ENCODE measurements at places on chromosomes 11 and 22. TPM values are rescaled to one million over a fixed set of nuclear protein-coding genes. Genes with fewer than 3 reads are reported as not detected.

TMEM86A gene
- polyA plus RNA-seq: 3.6 TPM

DNA sequence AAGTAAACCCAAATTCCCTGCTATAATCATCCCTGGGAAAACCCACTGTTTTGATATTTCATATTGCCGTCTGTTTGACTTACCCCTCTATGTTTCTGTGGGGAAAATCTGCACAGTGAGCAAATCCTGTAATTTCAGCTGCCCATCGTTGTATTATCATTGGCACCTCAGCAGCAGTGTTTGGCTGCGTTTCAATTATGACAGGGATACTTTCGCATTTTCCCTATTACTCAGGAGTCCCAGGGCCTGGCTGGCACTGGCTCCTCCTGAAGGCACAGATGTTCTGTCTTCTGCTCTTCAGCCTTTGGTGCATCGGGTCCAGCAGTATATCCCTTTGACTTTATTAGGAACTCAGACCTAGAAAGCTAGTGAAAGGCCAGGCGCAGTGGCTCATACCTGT lies 12.2 kb upstream of the MMP12 start:
- no peak for DNase-seq

DNA sequence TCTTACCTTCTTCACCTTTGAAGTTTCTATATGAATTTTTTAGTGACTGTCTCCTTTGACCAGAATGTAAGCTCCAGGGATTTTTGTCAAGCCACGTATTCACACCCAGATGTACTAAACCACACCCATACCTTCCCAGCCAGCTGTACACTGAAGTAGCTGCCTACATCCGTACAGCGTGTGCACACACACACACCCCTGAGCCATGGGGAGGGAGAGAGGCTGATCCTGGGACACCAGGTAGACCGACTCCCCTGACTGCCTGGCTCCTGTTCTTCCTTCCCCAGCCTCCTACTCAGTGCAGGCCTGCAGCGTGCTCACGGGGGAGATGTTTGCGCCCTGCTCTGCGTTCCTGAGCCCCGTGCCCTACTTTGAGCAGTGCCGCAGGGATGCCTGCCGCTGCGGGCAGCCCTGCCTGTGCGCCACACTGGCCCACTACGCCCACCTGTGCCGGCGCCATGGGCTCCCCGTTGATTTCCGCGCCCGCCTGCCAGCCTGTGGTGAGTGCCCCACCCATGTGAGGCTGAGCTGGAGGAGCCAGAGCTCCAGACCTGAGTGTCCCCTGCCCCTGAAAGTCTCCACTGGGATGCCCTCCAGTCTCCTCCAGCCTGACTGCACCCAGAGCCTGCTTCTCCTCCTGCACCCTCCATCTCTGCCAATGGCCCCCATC lies 25.9 kb downstream of the OTOG start:
- no peak for DNase-seq

SPTBN2 gene
- 13.8 TPM for polyA plus RNA-seq

- no peak for DNase-seq
Observed at GRCh38 chr11:126403658-126404057, 48.2 kb downstream of the ST3GAL4 start.

DNA sequence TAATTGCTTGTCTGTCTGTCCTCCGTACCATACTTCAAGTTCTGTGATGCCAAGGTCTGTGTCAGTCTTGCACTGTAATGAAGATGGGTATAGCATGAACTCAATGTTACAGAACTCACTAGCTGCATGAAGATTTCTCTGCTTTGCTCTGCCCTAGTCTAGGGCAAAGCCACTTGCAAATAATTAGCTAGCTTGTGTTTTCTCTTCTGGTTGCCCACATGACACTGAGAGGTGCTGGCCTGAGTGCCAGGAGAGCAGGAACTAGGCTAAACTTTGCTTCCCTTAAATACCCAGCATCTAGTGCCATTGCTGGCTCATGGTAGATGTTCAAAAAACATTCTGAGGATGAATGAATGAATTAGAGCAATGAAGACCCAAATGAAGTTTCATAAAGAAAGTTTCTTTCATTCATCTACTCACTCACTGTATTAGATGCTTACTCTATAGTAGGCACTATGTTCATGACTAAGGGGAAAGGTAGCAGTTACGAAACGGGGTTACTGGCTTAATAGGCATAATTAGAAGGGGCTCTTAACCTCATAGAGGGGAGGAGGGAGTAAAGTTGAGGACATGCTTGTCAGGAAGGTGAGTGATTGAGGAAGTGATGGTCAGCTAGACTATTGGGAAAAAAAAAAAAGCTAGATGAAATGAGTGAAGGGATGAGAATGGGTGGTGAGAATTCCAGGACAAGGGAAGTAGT lies 4.4 kb upstream of the ENDOD1 start:
- DNase-seq: no peak

DNA sequence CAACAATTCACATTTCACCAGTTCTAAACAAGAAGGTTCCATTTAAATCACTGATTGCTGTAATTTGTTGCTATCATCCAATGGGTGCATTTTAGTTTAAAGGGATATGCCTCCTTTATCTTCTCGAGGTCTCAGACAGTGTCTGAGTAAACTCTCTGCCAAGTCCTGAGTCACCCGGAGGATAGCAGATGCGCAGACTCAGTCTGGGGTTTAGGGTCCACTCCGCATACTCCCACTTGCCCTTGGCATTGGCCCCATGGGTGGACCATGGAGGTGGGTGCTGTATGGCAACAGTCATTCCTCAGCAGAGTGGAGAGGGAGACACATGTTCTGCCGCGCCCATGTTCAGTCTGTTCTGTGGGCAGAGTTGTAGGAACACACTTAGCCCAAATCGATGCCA lies 65.4 kb upstream of the CRTAM start:
- DNase-seq: no peak

GRCh38 chr22:48513929-48514328 lies 1313.7 kb downstream of the BRD1 start:
- no peak for DNase-seq

ST14 gene
- polyA plus RNA-seq: 0.27 TPM

DNA sequence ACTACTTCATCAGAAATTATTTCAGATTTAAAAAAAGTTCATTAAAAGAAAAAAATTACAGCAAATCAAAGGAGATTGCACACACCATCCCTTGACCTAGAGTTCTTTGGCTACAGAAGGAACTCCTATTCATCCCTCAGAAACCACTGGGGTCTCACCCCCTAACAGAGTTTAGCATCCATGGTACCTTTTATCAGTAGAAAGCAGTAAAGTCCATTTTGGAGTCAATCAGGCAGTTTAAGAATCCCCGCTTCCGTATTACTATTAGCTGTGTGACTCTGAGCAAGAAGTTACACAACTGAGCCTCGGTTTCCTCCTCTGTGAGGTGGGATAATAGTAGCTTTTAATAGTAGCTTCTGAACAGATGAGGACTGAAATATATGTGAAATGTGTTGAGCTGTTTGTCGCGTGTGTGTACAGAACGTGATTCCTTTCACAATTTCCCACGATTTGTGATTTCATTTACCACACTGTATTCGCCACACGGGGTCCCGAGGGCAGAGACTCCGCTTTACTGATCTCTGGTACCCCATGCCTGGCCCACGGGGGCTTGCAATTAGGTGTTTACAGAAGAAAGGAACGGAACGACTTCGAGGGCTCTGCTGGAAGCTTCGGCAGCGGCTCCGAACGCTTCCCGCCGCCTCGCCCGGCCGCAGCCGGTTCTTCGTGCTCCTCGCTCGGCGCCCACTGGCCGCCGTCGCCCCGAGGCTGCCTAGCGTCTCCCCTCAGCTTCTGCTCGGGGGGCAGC lies 72.5 kb upstream of the ZBED5 start:
- DNase-seq: no peak

NCR3LG1 gene
- polyA plus RNA-seq: 0.53 TPM

GRCh38 chr11:61059260-61059752 lies 43.0 kb upstream of the CD5 start:
- no peak for DNase-seq

DNA sequence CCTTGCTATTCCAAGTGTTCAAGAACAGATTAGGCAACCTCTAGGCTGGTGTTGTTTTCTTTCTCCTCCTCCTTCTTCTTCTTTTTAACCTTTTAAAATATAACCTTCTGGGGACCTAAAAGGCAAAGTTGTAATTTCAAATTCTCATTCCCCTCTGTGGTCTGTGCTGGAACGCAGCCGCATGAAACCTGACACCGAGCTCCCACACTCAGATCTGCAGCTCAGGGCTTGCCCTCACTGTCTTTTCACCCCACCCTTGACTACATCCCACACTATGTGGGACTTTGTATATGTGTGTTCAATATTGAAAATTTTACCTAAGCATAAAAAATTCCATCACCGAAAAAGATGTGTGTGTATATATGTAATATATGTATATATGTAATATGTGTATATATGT lies 62.0 kb upstream of the ARHGAP42 start:
- no peak for DNase-seq

- DNase-seq: no peak
Observed at GRCh38 chr22:21791635-21792625, 56.3 kb upstream of the YPEL1 start.

- peak; percentile 50 for DNase-seq
Observed at GRCh38 chr11:123302751-123303195, 107.7 kb upstream of the CLMP start.

- no peak for DNase-seq
Observed at GRCh38 chr11:126742582-126742981, 258.0 kb downstream of the KIRREL3 start.

DNA sequence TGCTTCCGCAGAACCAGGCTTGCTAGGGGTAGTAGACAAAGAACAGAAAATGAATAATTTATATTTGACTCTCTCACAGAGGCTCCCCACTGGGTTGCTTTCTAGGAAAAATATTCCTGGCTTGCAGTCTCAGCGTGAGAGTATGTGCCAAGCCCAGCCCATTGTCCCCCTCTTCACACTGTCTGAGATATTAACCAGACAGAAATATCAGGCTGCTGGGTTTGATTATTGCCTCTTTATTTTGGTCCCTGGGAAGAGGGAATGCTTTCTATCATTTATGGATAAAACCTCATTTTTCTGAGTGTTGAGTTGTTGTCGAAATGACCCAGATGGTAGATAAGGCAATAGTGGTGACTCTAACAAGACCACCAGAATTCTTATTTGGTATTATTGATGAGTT lies 367.9 kb downstream of the METTL15 start:
- peak; percentile 53 for DNase-seq

TENM4 gene
- 8.5 TPM for polyA plus RNA-seq

DNA sequence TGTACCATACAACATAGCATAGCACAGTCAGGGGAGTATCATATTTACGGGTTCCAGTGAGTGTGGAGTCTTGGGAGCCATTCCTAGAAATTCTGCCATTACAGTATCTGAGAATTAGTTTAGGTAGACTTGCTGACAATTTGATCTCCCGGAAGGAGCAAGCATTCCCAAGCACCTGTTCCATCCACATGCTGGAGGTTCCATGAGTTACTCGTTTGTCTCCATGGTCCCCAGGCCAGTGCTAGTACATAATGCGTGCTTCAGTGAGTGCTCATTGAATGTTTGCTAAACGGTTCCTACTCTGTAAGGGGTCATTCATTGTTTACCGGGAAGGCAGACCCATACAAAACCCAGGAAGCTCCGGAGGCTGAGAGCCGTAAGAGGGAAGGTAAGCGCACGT lies 27.4 kb upstream of the MYOD1 start:
- peak; percentile 50 for DNase-seq

SEPTIN5 gene
- polyA plus RNA-seq: 103 TPM

- DNase-seq: no peak
Observed at GRCh38 chr11:15958910-15959309, 397.4 kb downstream of the SOX6 start.

GRCh38 chr11:7892840-7893254 lies 38.2 kb downstream of the OR10A6 start:
- peak; percentile 45 for DNase-seq

HORMAD2 gene
- polyA plus RNA-seq: not detected

GRCh38 chr22:41943661-41944209 lies 3.2 kb downstream of the CENPM start:
- DNase-seq: no peak

- DNase-seq: no peak
Observed at GRCh38 chr22:32909581-32910428, 108.3 kb downstream of the TIMP3 start.

ADAMTS8 gene
- polyA plus RNA-seq: 12.0 TPM

GRCh38 chr11:19722702-19723101 lies 10.1 kb downstream of the NAV2 start:
- DNase-seq: no peak

DNA sequence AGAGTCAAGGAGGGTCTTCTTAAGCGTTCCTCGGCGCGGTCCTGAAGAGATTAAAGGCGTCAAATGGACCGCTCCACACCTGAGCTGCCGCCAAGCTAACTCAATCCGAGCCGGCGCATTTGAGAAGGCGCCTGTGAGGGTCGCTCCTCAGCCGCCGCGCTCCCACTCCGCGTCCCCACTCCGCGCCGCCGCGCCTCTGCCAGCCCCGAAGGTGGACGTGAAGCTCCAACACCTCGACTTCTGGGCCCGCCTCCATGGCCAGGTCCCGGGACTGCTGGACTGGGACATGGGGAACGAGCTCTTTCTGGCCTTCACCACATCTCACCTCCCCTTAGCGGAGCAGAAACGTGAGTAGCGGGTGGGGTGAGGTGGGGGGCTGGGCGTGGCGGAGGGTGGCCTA lies at the start of gene FOXR1:
Gene FOXR1, plus strand, starts transcription at position 116 of the 400 bp plus-strand sequence. Its CDS starts 171 bp downstream, at position 287.
- DNase-seq: no peak

KLHL35 gene
- 4.1 TPM for polyA plus RNA-seq

DNA sequence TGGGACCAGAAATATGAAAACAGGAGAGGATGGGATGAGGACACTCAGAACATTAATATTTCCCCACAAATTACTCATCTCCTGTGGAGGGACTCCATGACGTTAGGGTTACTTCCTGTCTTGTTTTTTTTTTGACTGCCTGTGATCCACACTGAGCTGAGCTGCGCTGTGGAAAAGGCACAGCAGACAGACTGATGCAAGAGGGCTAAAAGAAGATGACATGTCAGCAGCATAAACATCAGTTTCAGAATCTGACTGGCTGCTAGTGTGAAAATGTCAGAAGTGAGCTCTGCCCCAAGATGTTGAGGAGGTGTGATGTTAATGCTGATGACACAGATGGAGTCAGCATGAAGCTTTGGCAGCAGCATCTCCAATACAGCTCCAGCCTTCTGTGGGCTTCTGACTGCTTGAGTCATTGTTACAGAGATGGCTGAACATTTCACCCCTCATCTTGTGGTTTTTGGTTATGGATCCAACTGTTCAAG lies 286.8 kb downstream of the BLID start:
- DNase-seq: peak; percentile 45

DNA sequence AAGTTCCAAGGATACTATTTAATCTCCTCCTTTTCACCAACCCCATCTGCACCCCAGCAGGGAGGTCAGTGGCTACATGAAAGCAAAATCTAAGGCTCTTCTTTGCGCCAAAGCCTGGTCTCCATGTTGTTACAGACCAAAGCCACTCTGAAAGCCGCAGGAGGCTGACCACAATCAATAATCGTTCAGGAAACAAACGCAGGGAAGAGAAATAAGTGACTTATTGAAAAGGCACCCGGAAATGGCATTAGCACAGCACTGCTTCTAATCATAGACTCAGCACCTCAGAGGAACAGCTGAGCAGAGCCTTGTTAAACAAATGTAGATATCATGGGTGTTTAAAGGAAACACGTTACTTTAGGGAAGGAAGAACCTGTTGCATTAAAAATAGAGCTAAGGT lies 183.9 kb downstream of the KIRREL3 start:
- DNase-seq: no peak

MMP1 gene
- 0.35 TPM for polyA plus RNA-seq
